Right cardiac atrium (tissue), 5 donors: ENCODE measurements at places on chromosomes 6 and 20. TPM values are rescaled to one million over a fixed set of nuclear protein-coding genes. Genes with fewer than 3 reads are reported as not detected.
A peak's percentile ranks its signal among the peaks of the same experiment; 100 is the strongest.

GRCh38 chr6:132748446-132748845, 9.3 kb downstream of the VNN2 start:
- DNase-seq, result no peak

DNA sequence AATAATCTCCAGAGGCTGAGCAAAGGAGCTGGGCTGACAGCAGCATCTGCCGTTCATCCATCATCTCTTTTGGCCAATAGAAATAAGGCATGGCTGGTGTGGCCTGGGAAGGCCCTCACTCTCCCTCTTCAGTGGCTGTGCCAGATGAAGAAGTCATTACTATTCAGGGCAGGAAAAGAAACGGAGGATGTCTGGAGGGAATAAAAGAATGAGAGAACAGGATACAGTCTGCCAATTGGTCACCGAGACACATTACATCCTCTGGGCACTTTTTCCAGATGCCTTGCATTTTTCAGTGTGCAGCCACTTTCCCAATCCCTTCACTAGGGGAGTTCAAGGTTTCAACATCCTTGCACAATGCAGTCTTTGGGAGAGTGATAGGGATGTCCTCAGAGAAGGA, 32.2 kb upstream of the VGLL2 start:
- DNase-seq, result no peak

- no peak for DNase-seq
Measured at GRCh38 chr6:100459592-100460184, 5.0 kb downstream of the SIM1 start.

Gene TMEM244
- polyA plus RNA-seq, result not detected

Gene AVP
- not detected for polyA plus RNA-seq

GRCh38 chr6:88920774-88921733, 42.4 kb downstream of the RNGTT start:
- no peak for DNase-seq

DNA sequence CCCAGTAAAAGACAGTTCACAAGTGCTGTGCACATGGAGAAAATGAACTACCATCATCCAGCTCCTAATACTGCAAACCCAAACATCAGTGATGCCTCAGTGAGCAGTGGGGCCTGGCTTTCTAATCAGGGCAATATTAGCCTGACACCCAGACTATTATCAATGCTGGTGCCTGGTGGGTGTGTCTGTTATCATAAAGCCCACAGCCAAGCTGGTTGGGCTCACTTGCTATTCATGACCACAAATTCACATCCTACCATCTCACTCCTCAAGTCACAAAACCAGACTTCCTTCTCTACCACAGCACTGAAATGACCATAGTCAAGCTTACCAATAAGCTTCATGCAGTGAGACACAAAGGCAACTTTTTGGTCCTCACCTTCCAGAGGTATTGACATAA, 180.8 kb upstream of the PLN start:
- no peak for DNase-seq

- DNase-seq, result no peak
Measured at GRCh38 chr6:158330016-158330415, 17.8 kb downstream of the TULP4 start.

- DNase-seq, result no peak
Measured at GRCh38 chr20:8298426-8299043, 166.5 kb downstream of the PLCB1 start.

DNA sequence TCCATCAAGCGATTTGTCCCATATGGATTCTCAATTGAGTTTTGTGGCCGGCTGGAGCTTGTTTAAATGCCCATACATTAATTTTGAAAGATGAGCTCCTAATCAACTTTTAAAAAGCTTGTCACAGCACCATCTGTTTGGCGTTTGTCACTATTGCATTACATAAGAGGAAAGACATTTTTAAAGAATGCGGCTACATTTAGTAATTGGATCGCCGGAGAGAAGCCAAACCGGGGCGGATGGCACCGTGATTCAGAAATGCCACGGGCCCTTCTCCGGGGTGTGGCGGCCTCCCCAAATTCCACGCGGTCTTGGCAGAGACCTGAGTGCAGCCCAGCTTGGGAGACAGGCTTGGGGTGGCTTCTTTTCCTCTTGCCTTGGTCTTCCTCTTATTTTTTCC, 67.7 kb upstream of the ZNFX1 start:
- DNase-seq, result no peak

DNA sequence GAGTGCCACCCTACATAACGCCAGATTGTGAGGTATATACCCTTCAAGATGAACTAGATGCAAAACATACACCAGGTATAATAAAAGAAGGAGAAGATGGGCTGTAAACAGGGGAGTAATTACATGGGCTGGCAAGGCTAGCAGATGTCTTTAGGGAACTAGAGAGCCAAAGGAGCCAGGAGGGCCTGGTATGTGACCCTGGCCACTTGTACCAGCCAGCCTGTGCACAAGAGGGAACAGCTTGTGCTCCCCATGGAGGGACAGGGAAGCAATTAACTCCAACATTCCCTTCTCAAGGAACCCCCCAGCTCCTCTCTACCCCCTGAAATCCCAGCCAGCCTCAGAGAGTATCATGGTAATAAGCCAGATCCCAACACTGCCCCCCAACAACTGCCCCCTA, 139.9 kb downstream of the HIVEP2 start:
- no peak for DNase-seq

Gene PDE7B
- 2.9 TPM for polyA plus RNA-seq

Gene TCP11
- polyA plus RNA-seq, result 0.07 TPM

DNA sequence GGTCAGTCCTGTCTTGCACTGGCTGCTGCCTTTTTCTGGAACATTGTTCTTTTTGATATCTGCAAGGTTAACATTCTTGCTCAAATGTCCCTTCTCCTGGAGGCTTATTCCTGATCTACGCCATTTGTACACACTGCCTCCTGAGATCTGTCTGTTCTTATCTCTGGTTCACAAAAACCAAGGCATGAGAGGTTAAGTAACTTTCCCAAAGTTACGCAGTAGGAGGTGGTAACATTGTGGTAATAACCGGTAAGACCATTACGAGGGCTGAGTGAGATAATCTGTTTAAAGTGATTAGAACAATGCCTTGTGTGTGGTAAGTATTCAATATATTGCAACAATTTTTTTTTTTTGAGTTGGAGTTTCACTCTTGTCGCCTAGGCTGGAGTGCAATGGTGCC, 132.1 kb downstream of the FNDC1 start:
- no peak for DNase-seq

DNA sequence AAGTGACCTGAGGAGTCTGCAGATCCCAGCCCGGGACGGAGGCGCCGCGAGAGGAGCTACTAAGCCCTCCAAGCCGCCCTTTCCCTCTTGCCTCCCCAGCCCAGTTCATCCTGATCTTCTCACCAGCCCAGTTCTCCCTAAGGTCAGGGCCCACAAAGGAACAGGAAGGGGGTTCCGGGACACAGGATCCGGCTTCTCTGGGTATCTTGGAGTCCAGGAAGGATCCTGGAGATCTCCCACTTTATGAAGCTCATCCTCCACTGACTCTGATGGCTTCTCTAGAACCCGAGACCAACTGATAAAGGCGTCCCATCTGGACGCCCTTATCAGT, 36.9 kb upstream of the HLA-C start:
- DNase-seq, result no peak

- DNase-seq, result no peak
Measured at GRCh38 chr6:84018453-84019061, 15.0 kb upstream of the MRAP2 start.

- no peak for DNase-seq
Measured at GRCh38 chr6:43860285-43860684, 90.3 kb downstream of the VEGFA start.

DNA sequence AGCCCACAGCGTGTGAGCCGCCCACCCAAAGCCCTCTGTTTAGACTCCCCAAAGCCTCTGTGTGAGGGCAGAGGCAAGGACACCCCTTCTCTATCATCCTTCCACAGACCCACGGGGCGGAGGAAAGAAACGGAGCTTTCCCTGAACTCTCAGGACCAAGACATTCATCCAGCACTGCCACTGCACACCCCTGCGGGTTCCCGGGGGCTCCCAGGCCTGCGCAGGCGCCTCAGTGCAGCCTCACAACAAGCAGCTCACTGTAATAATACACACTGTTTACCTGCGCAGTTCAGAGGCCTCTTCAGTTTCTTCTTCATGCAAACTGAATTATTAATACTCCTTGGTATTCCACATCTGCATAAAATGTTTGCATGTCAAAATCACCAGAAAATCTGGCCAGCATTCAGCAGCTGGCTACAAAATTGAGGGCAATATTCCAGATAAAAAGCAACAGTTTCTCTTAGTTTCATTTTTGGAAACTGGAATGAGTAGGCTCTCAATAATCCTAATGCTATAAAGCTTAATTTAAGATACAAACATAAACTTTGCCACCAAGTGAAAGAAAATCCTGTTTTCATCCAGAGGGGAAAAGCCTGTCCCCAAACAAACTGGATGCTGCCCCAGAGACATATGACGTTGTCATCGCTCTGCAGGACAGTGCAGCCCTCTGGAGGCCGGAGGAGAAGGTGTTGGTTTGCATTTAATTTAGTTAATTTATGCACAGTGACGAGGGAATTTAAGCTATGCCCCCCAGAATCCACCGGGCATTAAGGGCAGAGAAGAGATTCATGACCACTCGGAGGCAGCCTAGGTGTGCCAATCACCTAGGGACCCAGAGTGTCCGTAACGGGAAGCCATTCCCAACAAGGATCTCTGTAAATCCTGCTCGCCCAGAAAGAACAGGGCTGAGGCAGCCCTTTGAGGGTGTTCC, 45.3 kb downstream of the NINL start:
- DNase-seq, result no peak

DNA sequence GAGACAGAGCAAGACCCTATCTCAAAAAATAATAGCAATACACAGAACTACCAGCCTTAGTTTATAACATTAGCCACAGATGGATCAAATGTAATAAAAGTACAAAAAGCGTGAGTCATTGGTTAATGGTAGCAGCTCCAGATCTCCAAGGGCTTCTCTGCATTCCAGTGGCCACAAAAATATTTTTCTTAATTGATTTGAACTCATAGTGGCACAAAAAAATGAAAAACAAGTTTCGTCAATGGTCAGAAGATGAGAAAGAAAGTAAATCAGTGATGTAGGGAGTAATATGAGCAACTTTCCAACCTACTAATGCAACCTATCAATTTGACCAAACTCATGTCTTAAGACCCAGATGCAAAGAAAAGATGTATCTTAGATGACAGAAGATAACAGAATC, 79.6 kb downstream of the CEP57L1 start:
- no peak for DNase-seq

- DNase-seq, result no peak
Measured at GRCh38 chr6:104396077-104396476, 463.6 kb downstream of the HACE1 start.

Gene DNMT3B
- polyA plus RNA-seq, result 0.52 TPM

GRCh38 chr20:9021216-9021615, 47.7 kb upstream of the PLCB4 start:
- DNase-seq, result no peak

Gene GRM1
- polyA plus RNA-seq, result 0.02 TPM

- DNase-seq, result peak; percentile 44
Measured at GRCh38 chr6:161618831-161619454, 345.1 kb upstream of the AGPAT4 start.

GRCh38 chr6:53752856-53753255, 41.9 kb upstream of the LRRC1 start:
- DNase-seq, result no peak
